Renal cortex interstitium (tissue), 15 donors: ENCODE measurements at places on chromosomes 3 and 15. TPM values are rescaled to one million over a fixed set of nuclear protein-coding genes. Genes with fewer than 3 reads are reported as not detected.

GRCh38 chr3:149481056-149481455, 6.6 kb downstream of the TM4SF4 start:
- DNase-seq, result no peak

DNA sequence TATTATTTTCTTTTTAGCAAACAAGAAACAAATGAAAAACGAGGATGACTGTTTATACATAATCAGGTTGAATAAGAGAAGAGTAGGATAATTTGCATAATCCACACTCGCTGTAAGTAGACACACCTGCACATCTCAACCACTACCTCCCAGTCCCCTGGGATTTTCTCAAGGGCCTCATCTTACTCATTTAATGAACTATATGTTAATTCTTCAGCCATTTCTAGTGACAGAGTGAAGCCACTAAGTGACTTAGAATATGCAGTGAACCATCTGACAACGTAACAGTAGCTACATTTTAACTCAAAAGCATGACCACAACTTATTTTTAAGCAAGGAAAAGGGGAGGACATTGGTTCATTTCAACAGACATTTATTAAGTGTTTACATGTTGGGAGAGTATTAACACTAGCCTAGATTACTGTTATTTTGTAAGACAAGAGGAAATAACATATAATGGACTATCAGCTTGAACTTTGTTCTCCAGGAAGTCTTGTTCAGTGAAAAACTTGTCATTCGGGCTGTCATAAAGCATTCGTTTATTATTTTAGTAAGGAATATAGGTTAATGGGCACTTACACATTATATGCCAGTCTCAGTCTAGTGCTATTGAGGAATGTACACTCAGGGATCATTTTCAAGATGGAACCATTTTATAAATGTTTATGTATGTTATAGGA, 173.0 kb upstream of the ROBO2 start:
- no peak for DNase-seq

- no peak for DNase-seq
Observed at GRCh38 chr3:195259154-195259474, 11.8 kb downstream of the XXYLT1 start.

The USP50 gene
- 1.5 TPM for polyA plus RNA-seq

GRCh38 chr3:12578742-12579141, 21.9 kb downstream of the MKRN2 start:
- no peak for DNase-seq

DNA sequence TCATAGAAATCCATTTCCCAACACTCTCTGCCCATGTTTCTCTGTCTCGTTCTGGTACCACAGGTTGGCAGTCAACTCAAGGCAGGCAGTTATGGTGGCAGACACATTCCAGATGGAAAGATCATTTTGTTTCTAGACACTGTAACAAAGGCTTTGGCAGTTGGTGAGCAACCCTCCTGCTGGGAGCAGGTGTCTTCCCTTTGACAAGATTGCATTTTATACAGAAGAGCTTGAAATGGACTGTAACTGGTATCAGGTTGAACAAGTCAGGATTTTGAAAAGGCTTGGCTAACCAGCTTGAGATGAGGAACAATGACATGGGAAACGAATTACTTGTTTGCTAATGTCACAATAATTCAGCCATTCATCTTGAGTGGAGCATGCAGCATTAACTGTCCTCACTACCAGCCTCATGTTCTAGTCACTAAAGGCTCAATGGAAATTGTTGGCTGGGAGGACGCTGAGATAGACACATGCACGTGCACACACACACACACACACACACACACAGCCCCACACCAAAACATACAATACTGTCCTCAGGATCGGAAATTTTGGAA, 170.0 kb downstream of the SEMA6D start:
- no peak for DNase-seq

The ROPN1 gene
- not detected for polyA plus RNA-seq

The PTH1R gene
- polyA plus RNA-seq, result 227 TPM

GRCh38 chr3:69568458-69568857, 170.8 kb upstream of the MITF start:
- DNase-seq, result no peak

- DNase-seq, result no peak
Observed at GRCh38 chr3:119120480-119120879, 25.5 kb upstream of the TEX55 start.

GRCh38 chr3:98449606-98450193, 13.3 kb upstream of the OR5K1 start:
- DNase-seq, result no peak

DNA sequence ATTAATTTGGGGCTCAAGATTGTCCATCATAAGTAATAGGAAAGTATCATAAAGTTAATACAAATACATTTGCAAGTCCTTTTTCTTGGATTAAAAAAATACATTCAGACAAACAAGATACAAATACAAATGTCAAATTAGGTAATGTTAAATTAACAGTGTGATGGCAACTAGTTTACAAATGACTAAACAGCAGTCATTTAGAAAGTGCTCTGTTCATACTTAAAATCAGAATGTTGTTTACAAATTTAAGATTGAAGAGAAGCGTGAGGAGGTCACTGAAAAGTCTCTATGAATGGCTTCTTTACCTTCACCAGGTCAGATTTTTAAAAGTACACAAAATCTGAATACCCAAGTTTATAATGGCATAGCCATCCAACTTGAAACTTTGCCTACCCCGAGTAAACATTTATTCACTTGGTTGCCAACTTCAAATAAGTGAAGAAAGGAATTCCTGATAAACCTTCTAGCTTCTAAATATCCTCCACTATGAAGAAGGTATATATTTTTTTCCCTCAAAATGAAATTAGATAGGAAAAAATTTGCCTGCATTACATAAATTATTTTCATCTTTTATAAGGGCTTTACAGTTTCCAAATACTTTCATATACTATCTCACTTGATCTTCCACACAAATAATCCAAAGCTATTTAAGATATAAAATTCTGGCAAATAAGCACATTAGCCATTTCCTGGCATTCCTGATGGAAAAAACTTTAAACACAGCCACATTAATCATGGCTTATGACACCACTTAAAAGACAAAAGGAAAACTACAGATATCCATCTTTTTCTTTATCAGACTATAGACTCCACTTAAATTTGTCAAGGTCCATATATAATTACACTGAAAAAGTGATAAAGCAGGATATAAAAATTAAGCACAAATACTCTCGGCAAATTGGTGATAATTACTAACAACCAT, 11.5 kb upstream of the NEK10 start:
- no peak for DNase-seq

DNA sequence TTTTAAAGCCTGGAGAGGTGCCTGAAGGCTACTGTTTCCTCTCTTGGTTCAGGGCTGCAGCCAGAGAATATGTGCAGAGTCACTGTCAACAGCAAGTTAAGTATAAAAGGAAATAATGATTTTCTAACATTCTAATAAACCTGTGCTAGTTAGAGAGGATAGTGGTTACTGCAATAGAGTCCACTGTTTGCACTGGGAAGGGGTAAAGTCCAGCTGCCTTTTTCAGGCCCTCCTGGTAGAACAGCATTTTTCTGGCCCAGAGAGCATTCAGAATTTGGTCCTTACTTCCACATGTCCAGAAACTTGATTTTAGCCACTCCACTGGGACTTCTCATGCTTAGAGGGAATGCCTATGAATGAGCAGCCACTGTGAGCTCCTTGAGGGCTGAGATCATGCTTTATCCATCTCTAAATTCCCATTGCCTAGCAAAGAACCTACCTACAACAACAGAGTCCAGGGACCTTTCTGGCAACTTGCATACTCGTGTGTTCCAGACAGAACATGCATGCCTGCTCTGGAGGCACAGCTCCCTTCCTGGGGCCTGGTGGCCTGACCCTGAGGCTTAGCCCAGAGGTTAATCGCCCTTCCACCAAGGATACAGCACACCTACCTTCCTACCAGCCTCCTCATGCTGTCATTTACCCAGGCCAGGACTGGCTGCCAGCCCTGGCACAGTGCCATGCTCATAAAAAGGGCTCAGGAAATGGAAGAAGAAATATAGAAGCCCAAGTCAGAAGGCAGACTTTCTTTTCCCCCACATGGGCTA, 50.3 kb upstream of the ATP13A3 start:
- DNase-seq, result no peak

The SLC24A5 gene
- polyA plus RNA-seq, result 0.39 TPM

The ZIC1 gene
- polyA plus RNA-seq, result not detected

DNA sequence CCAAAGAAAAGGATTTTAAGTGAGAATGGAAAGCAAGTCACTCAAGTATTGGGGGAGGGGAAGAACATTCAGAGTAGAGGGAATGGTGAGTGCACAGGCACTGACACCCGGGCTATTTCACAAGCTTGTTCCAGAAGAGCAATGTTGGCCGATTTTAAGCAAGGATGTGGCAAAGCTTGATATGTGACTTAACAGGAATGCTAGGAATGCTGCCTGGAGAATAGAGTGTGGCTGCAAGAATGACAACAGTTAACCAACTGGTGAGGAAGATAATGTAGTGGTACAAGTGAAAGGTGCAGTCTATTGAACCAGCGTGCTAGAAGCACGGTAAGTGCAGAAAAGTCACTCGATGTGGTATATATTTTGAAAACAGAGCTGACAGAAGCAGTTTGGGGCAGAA, 6.2 kb upstream of the CCDC80 start:
- no peak for DNase-seq

- no peak for DNase-seq
Observed at GRCh38 chr3:18297126-18297525, 128.0 kb downstream of the SATB1 start.

- DNase-seq, result no peak
Observed at GRCh38 chr3:122031123-122031468, 9.0 kb upstream of the ILDR1 start.

DNA sequence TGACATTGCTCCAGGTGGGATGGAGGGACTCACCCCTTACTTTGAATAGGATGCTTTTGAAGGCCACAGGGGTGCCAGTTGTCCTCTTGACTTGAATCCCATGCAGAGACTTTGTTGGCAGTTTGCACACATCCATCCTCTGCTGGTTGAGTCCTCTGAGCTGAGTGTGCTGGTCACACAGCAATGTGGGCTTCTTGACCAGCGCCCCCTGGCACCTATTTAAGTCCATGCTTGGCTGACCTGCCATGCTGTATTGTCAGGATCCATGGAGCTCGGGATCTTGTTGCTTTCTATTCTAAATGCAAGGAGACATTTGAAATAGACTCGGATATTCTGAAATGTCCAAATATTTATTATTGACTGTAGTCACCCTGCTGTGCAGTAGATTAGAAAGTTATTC, 19.8 kb downstream of the RAB7A start:
- no peak for DNase-seq

GRCh38 chr15:36370731-36371112, 208.7 kb upstream of the CDIN1 start:
- DNase-seq, result no peak

- DNase-seq, result no peak
Observed at GRCh38 chr3:197801891-197802778, 11.1 kb downstream of the LRCH3 start.

The HRG gene
- polyA plus RNA-seq, result 2.9 TPM
